Hippocampal formation (tissue), 2 donors: ENCODE measurements at places on chromosomes 4 and X.
A peak's percentile ranks its signal among the peaks of the same experiment; 100 is the strongest.

DNA sequence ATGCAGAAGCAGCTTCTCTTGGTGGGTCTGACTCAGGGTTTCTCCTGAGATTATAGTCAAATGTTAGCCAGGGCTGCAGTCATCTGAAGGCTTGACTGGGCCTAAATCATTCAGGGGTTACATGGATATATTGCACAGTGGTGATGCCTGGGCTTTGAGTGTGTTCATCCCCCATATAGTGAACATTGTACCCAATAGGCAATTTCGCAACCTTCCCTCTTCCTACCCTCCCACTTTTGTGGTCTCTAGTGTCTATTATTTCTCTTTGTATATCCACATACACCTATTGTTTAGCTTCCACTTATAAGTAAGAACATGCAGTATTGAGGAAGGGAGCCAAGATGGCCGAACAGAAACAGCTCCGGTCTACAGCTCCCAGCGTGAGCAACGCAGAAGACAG is 90.3 kb upstream of the CAMK2D start:
- DNase-seq, result no peak

- peak; percentile 56 for DNase-seq
Observed at GRCh38 chr4:150010525-150011126, 67.6 kb upstream of the DCLK2 start.

GRCh38 chr4:31877429-31877828 is 1157.3 kb downstream of the PCDH7 start:
- no peak for DNase-seq

DNA sequence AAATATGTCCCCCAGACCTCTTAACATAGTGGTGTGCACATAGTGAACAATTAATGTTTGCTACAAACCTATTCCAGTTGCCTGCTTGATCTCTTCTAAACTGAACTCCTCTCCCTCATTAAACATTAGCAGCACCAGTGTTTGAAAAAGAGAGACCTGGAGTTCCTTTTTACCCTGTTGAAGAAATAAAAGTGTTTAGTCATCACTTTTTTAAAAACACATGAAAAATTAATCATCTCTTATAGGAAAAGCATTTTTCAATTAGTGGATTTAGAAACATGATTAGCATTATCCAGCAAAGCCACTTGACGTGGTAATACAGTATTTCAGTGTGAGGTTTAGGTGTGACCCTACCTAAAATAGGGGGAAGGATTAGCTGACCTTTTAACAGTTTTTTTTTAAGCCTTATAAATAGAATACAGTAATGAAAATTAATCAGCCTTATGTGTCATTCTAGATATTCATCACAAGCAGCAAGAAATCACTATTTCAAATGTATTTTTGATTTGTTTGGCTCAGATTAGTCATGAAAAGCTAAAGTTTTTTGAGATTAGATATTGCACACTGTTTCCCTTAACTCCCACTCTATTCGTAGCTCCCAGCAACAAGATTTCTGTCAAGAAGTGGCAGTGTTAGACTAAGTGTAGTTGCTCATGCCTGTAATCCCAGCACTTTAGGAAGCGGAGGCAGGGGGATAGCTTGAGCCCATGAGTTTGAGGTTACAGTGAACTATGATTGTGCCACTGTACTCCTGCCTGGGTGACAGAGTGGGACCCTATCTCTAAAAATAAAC is 26.2 kb downstream of the CUL4B start:
- no peak for DNase-seq

DNA sequence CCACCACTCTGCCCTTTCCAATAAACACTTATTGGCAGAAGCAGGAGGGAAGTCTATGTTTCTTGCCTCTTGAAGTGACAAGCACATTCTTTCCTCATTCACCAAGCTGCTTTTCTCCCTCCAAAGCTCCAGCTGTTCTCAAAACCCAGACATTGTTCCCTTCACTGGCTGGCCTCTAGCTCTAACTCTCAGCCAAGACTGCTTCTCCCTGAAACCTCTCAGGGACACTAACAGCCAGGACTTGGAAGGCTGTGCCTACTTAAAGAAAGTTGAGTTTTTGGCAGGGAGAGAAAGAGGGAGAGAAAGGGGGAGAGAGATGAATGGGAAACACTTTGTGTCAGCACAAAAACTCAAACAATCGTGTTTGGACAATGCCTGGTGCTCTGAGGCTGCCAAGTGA is 99.5 kb downstream of the COX18 start:
- DNase-seq, result peak; percentile 4

DNA sequence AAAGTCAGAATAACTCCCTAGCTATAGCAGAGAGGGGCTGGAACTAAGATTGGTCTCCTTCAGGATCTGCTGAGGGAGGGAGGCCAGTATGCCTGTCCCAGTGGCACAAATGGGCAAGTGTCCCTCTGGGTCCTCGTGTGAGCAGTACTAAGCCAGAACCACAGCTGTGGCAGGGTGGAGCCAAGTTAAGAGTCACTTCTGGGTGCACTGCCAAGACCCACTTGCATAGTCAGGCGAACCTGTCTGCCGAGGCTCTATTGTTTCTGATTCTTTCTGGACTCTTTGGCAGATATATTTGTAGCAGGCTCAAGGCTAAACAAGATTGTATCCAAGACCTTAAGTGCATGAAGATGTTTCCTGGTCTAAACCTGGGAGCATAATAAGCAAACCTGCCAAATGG is 1123.7 kb upstream of the POU3F4 start:
- DNase-seq, result no peak

DNA sequence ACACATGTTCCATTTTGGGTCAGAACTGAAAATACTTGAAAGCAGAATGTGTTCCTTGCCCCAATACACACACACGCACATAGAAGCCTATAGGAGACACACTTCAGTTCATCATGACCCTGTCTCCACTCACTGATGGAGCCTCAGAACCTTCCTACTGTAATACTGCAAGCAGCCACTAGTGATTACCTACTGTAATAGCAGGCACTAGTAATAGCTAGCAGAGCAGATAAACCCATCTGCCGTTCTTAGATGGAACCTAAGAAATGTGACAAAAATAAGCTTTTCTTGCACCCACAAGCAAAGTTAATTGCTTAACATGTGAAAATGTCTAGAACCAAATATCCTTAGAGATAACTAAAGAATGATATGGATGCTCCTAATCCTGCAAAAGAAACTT is 13.6 kb downstream of the AMTN start:
- DNase-seq, result no peak
